Activated CD8-positive, alpha-beta memory T cell treated with anti-CD3 and anti-CD28 coated beads for 1 hour (primary cell): ENCODE measurements at places on chromosomes 5 and 9.

GRCh38 chr5:16987776-16988175 lies 51.7 kb upstream of the MYO10 start:
- DNase-seq, result no peak

GRCh38 chr9:98083061-98083501 lies 26.5 kb downstream of the NANS start:
- DNase-seq, result no peak

- no peak for DNase-seq
Observed at GRCh38 chr5:149809931-149810691, 80.0 kb downstream of the PPARGC1B start.

DNA sequence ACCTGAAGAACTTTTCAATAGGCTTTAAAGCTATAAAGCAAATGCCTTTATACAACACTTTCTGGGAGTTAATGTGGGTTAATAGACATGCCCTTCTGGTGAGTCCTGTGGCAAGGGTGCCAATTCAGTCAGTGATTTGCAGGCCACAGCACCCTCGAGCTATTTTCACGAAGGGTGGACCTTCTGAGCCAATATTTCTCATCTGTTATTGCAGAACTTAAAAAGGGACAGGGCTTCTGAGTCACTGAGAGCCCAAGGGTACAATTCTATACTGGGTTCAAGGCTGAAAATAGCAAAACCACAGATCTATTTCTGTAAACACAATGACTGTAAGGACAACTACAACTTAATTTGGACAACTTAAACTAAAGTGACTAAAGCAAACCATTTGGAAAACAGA lies 92.8 kb downstream of the GABRG2 start:
- DNase-seq, result no peak

GRCh38 chr9:38226491-38226951 lies 157.5 kb upstream of the SHB start:
- DNase-seq, result no peak

- DNase-seq, result no peak
Observed at GRCh38 chr9:109737295-109737694, 42.7 kb upstream of the PALM2AKAP2 start.

DNA sequence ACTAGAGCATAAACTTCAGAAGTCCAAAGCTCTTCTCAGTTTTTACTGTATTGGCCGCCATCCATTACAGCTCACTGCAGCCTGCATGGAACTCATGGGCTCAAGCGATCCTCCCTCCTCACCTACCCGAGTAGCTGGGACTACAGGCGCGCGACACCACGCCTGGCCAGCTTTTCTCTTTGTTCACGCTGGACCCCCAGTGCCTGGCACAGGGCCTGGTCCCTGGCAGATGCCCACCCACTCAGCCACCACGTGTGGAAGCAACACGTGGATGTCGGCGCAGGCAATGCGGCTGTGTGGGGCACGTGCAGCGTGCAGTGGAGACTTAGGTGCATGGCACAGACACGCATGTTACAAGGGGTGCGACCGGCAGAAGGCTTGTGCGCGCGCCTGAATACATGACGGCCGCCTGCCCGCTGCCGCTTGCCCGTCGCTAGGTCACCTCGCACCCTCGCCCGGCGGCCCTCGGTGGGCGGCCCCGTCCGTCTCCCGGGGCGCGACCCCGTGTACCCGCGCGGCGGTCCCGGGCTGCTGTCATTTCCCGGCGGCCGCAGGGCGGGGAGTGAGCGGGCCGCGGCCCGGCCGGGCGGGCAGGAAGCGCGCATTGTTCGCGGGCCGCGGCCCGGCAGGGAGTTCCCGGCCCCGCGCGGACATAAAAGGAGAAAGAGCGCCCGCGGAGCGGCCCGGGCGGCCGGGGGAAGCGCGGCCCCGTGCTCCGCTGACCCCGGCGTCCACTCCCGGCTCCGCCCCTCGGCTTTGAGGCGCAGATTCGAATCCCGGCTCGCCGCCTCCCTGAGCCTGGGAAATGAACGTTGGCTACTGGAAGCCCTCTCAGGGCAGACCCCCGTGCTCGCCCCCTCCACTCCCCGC lies 24.1 kb upstream of the PTGS1 start:
- no peak for DNase-seq

- DNase-seq, result no peak
Observed at GRCh38 chr5:143275512-143276363, 127.7 kb downstream of the NR3C1 start.

GRCh38 chr9:13378154-13378553 lies 98.7 kb upstream of the MPDZ start:
- DNase-seq, result no peak

DNA sequence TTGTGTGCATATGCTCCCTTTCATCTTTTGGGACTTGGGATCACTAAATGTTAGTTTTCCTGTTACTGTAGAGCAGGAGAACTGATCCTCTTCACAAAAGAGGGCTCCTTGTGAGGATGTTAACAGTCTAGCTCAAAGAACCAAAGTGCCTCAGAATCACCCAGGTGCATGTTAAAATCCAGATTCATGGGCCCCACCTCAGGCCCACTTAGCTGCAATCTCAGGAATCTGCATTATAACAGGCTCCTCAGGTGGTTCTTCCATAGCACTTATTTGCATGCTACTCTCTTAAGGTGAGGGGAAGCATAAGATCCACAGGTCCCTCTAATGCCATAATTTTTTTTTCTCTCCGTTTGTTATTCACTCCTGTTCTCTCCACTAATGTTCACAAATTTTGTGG lies 14.8 kb upstream of the MEF2C start:
- no peak for DNase-seq

GRCh38 chr5:21818370-21818720 lies 1034.8 kb downstream of the CDH12 start:
- DNase-seq, result no peak

- DNase-seq, result no peak
Observed at GRCh38 chr5:133744960-133745308, 132.6 kb upstream of the FSTL4 start.

DNA sequence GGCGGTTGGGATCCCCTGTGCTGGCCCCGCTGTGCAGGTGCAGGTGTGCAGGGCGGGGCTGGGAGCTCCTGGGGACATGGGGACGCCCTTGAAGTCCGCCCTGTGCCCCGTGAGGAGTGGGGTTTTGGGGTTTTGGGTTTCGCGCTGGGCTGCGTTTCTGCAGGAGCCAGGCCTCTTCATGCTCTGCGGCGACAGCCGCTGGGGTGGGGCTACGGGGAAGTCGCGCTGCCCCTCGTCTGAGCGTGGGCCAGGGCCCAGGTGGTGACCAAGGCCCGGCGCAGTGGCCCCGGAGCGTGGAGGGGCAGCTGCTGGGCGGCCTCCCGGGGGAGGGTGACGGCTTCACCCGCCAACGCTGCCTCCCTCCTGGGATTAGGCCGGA lies 47.8 kb upstream of the IRX4 start:
- no peak for DNase-seq

GRCh38 chr5:178235588-178235974 lies 3.0 kb upstream of the PHYKPL start:
- no peak for DNase-seq

DNA sequence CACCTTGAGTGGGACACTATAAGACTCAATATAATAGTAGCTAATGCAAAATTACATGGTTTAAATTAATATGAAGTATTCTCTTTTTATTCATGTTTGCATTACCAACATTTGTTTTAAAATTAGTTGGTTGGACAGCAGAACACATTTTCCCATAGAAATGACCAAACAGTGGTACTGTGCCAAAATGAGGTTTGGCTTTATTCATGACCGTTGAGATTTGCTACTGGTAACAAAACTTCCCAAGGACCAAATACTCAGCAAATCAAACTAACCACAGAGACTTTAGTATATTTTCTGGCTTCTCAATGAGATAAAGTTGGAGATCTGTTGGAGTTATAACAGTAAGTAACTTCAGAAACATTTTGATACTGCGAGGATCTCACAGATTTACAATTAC lies 637.8 kb upstream of the MEF2C start:
- DNase-seq, result no peak

DNA sequence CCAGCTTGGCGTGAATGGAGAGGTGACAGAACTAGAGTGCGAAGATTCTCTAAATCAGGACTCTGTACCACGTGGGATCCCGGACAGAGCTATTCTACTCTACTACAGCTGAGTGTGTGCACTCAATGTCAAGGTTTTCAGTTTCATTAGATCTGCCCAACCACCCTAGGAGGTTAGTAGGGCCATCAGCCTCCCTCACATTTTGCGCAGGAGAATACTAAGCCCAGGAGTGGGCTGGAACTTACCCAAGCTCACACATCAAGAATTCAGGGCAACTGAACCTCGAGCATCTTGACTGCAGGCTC lies 68.3 kb upstream of the TBC1D2 start:
- no peak for DNase-seq

DNA sequence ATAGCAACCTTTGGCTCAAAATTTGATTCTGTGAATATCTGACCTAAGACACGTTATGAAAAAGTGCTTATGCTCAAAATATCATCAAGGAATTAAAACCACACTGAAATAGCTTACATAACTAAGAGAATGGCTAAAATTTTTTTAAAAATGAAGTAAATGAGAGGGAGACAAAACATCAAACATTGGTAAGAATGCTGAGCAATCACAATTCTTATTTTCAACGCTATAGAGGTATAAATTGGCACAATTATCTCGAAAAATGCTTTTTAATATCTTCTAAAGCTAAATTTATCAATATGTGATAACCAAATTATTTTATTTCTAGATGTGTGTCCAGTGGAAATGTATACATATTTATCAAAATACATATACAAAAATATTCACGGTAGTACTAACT lies 381.3 kb downstream of the ANXA1 start:
- no peak for DNase-seq

DNA sequence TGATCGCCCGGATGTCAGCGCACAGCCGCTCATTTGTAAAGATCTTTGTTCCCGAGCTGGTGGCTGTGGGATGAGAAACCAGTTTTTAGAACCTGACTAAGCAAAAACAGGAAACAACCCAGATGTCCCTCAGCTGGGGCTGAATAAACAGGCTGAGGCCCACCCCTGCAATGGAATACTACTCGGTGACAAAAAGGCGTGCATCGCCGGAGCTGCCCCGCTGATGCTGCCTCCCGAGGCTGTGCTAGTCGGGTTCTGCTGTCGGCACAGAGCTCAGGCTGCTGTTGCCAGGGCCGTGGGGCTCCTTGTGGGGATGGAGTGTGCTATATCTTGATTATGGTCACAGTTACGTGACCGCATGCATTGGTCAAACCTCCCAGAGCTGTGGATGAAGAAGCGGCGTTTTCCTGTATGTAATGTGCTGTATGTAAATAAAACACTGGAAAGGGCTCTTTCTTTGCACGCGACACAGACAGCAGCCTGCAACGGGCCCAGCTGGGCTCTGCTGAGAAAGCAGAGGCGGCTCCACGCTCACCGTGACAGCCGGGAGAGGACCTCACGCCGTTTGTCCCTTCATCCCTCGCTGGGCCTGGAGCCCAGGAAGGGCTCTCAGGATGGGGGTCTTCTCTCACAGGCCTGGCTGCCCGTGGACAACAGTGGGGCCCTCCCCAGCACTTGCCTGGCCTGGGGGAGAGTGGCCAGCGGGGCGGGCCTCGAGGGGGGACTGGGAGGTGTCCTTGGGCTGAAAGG lies 51.5 kb upstream of the RNU6ATAC start:
- no peak for DNase-seq
